Activated CD4-positive, CD25-positive, alpha-beta regulatory T cell treated with anti-CD3 and anti-CD28 coated beads, Interleukin-2, amount 50 U/mL, for 24 hours (primary cell): ENCODE measurements at places on chromosomes 2 and 18.

DNA sequence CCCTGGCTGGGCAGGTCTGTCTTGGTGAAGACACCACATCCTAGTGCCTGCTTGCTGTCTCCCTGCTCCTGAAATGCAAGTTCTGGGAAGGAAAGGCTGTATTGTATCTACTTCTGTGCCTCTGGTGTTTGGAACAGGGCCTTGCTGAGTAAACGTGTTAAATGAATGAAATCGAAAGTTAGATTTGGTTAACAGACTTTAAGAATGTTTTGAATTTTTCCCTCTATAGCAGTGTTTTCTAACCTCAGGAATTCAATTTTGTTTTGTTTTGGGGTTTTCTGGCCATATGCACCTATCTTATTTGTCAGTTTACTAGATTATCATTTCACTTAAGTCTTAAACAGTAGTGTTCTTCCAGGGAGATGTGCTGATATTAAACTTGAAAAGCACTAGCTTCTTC is 20.7 kb downstream of the FARP2 start:
- no peak for ATAC-seq

DNA sequence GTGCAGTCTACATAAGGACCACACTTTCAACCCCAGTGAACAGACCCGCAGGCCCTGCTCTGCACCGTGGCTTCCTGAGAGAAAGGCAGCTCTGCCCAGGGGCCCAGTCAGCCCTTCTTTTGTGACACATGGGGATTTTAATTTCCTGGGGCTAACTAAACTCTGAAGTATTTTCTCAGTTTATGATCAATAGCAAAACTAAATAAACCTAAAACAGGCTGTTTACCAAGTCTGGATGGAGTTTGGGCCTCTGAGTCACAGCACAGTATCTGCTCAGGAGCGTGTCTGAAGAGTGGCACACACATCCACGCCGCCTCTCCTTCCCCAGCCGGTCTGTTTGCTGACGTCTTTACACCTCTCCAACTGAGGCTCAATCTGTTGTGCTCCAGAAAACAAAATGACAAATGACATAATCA is 72.3 kb downstream of the LDLRAD4 start:
- peak; percentile 83 for ATAC-seq

GRCh38 chr18:9055185-9055584 is 47.3 kb upstream of the NDUFV2 start:
- ATAC-seq: peak; percentile 38

- no peak for ATAC-seq
Observed at GRCh38 chr2:24832521-24832920, 39.3 kb downstream of the CENPO start.

DNA sequence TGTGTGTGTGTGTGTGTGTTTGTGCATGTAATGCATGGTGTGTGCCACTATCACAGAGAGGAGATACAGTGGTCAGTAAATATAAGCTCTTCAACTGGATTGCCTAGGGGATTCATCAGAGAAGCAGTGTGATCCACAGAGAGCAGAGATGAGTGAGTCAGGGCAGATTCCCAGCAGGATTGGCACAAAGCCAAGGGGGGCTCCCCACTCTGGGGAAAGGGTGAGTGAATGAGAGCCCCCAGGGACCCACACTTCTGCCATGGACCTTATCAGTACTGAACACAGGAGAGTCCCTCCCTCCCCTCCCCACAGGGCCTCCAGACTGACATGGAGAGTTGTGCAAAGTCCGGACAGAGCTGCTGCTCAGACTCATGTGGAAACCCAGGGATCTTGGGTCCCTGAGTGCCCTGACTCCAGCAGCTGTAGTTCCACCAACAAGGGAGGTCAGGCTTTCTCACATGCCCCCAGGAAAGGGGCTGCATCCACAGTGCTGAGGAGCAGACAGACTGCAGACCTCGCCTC is 748.8 kb downstream of the NR4A2 start:
- no peak for ATAC-seq

DNA sequence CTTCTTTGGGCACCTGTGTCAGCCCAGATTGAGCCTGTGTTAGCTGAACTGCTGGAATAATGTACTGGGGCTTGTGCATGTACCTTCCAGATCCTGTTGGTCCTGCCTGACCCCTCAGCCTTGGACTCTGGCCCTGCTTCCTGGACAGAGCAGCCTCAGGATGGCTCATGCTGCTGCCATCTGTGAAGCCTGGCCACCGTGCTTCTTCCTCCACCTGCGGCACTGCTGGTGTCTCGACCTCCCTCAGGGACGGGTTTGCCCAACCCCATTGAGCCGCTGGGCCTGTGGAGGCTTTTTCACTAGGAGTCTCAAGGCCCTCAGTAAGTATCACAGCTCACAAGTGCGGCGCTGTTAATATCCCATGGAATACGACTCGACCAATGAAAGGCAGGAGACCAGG is 342.7 kb downstream of the TGIF1 start:
- ATAC-seq: no peak

- ATAC-seq: no peak
Observed at GRCh38 chr2:120018549-120018948, 5.7 kb downstream of the EPB41L5 start.

- ATAC-seq: no peak
Observed at GRCh38 chr18:72206814-72207213, 337.3 kb downstream of the CBLN2 start.

- ATAC-seq: no peak
Observed at GRCh38 chr18:28269750-28270149, 92.8 kb upstream of the CDH2 start.

DNA sequence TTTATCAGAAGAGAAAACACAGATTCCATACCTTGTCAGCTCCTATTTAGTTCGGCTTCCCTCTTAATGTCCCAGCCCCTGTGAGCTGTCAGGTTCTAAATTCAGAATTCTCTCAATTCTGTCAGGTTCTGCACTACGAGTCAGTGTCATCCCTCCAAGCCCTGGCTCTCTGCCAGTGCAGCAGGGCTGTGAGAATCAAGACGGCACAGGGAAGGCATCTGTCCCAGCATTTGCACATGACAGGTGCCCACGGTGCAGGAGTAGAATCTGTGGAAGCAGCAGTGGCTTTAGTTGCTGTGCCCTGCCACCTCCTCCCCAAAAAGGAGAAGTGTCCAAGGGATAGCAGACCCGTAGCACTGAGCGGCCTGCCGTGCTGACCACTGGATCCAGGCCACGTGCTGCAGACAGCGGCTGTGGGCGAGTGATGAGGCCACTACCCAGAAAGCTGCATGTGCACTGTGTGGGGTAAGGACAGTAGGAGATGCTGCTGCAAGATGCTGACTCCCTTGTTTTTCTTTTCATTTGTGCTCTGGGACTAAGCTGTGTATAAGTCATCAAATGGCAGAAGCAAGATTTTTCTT is 12.8 kb downstream of the RBFA start:
- ATAC-seq: no peak

GRCh38 chr2:46901611-46902010 is 14.0 kb downstream of the MCFD2 start:
- no peak for ATAC-seq

DNA sequence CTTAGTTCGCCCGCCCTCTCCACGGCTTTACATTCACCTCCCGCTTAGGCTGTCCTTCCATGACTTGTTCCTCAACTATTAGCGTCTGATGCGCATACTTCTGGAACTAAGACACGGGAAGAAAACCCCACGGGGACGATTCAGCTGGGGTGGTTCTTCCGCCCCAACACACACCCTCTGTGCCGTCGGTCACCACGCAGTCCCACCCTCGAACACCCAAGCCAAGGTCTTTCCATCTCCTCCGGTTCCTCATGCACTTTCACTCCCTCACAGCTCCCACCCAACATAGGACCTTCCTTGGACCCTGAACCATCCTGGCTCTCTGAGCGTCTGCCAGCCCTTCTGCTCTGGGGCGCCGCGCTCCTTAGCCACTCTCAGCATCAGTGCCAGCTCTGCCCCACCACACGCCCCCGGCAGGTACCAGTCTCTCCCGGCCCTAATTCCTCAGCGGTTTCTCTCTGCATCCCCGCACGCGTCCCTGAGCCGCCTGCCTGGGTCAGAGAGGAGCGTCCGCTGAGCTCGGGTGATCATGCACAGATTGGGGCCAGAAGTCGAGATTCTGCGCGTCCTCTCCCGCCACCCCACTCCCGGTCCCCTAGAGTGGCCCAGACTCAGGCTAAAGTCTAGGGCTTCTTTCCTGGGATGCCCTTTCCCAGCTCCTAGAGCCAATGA is 522 bp upstream of the SRD5A2 start:
- no peak for ATAC-seq

GRCh38 chr2:102235491-102235890 is 48.7 kb downstream of the IL1RL2 start:
- ATAC-seq: no peak
